NCI-H187 treated with DMSO at 0.1 percent for 48 hours (cell line): ENCODE measurements at places on chromosomes 12 and 14.

- DNase-seq, result peak; percentile 56
Measured at GRCh38 chr12:7155471-7156034, 25.4 kb downstream of the CLSTN3 start.

- no peak for DNase-seq
Measured at GRCh38 chr12:77366616-77367015, 301.2 kb upstream of the E2F7 start.

GRCh38 chr12:58930770-58931324, 10.5 kb upstream of the LRIG3 start:
- no peak for DNase-seq

DNA sequence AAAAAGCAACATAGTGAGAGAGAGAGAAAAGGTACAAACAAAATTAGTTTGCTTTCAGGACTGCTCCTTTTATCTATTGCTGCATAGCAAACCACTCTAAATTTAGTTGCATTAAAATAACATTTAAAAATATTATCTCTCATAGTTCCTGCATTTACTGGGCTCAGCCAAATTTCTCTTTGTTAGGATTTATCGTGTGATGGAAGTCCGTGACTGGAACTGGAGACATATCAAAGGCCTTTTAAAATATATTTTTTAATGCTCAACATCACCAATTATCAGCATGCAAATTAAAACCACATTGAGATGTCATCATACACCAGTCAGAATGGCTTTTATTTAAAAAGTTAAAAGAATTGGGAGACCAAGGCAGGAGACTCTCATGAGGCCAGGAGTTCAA, 107.6 kb upstream of the SYT1 start:
- DNase-seq, result no peak

DNA sequence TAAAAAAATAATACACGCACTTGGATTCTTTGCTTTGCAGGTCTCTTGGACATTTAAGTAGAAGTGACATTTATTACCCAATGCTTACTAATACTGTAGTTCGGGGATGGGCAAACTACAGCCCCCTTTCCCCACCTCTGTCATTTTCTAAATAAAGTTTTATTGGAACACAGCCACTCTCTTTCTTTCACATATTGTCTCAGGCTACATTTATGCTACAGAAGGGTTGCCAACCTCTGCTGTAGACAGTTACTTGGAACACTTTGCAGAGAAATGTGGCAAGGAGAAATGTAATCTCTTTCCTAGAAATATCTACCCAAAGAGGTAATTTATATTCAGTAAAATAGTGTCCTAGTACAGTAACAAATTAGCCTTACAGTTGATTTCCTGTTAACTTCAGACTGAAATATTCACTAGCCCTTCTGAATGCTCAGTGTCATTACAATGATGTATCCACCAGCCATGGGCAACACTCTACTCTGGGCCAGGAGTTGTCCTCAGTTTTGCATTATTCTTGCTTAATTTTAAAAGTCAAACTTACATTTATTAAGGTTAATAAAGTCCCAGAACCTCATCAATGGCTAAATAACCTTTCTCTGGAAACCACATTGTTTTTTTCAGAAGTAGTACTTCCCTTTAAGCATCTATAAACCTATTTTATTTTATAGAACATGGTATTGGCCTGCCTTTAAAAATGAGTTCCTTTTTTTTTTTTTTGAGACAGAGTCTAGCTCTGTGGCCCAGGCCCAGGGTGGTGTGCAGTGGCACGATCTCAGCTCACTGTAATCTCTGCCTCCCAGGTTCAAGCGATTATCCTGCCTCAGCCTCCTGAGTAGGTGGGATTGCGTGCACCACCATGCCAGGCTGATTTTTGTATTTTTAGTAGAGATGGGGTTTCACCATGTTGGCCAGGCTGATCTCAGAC, 269.6 kb upstream of the AMIGO2 start:
- DNase-seq, result no peak
